ENCODE measurements at places on chromosomes 16 and 17.

DNA sequence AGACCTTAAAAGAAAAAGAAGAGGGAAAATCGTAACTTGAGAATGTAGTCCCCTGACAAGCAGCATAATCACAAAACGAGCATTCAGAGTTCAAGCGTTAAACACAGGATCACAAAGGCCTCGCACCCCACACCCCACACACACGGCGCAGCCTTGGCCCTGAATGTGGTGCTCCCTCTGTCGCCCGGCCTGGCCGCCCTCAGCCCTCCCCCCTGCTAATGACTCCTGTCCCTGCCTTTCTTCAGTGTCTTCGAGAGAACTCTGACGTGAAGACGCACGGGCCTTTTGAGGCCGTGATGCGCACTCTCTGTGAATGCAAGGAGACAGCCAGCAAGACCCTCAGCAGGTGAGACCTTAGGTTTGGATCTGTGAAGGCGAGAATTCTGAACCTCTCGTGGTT lies 47.5 kb upstream of the ENDOV start:
- DNase-seq = no peak

DNA sequence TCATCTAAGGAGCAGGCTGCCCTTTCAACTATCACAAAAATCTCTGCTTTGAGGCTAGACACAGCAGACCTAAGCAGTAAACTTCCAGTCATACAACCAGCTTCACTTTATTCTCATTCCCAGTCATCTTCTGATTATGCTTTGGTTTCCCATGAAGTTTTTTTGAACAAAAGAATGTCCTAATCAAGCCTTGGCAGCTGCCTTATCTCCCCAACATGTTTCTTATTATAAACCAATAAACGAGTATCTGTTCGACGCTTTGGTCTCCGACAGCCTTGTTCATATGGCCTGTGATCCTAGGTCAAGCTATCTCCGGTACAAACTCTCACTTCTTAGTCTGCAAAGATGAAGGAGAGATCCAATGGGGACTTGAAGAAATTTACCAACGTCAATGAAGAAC lies 47.4 kb upstream of the CDYL2 start:
- DNase-seq = no peak

DNA sequence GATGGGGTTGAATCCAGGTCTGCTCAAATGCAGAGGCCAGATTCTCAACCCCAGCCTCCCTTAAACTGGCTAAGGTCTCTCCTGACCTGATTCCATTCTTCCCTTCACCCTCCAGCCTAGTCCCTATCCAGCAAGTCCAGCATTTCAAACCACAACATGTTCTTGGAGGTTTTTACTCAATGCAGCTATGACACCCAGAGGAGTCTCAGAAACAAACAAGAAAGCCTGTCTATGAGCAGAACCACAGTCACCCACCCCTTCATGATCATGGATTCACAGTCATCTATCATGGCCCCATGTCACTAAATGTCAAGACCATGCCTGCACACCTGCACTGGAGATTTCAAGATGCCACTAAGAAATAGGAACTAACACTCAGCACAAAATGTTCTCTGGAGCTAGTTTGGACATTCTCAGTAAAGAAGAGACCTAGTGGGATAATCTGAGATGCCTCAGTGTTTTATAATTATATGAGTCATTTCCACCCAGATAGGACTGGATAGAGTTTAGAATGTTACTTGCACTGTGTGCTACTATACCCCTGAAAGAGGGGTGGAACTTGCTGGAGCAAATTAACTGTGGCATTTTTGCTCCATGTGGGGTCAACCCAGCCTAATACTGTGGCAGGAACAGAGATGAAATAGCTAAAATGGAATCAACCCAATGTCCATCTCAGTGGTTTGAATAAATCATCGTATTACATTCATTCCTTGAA lies 9.5 kb upstream of the METTL22 start:
- no peak for DNase-seq

- DNase-seq = peak; percentile 32
These were observed 781 bp downstream of the RSKR start for GRCh38 chr17:28612936-28613872.

- DNase-seq = no peak
These were observed 2.9 kb downstream of the UNC119 start for GRCh38 chr17:28549236-28550132.

DNA sequence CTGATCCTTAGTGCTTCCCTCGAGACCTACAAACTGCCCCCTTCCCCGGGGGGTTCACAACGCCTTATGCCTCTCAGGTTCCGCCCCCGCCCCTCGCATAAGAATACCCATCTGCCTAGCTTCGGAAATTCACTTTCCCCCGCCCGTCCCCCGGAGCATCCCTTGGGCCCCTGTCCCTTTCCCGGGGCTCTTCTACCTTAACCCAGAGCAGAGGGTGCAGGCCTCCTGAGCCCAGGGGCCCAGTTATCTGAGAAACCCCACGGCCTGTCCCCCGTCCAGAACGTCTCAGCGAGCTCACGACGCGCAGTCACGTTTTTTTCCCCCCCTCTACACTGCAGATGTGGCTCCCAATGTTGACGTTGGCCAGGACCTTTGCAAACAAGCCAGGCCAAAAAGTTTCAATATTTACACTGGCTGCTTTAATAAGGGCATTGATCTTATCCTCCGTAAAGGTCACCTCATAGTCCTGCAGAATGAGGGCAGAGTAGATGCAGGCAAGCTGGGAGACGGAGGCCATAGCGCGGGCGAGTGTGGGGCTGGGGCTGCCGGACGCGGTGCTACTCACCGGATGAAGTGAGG lies 1.4 kb upstream of the NBR1 start:
- DNase-seq = peak; percentile 74

GRCh38 chr17:73759324-73759723 lies 115.1 kb upstream of the SDK2 start:
- no peak for DNase-seq

GRCh38 chr16:25192096-25192495 lies 24.7 kb upstream of the AQP8 start:
- no peak for DNase-seq
